NCI-H226 (cell line): ENCODE measurements at places on chromosomes 7 and 10.

DNA sequence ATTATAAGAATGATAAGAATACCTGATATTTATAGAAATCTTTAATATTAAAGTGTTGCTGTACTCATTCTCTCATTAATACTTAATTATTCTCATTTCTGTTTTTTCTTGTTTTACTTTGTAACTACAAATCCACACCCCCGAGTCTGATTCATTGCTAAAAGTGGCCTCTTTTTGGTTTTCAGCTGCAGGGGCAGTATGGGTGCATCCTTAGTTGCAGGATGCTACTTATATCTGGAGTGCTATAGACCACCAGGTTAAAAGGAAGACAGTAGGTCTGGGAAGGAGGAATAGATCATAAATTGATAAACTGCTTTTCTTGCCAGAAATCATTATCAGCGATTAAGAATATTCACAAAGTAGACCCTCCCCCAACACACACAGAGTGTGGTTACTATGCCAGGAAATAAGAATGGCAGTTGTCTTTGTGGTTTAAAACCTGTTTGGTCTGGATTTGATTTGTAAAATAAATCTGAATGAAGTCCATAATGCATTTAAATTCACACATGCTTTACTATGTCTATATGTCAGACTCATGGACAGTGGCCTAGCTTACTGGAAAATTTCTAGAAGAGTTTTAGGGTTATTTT is 96.5 kb downstream of the NRF1 start:
- DNase-seq, result no peak

DNA sequence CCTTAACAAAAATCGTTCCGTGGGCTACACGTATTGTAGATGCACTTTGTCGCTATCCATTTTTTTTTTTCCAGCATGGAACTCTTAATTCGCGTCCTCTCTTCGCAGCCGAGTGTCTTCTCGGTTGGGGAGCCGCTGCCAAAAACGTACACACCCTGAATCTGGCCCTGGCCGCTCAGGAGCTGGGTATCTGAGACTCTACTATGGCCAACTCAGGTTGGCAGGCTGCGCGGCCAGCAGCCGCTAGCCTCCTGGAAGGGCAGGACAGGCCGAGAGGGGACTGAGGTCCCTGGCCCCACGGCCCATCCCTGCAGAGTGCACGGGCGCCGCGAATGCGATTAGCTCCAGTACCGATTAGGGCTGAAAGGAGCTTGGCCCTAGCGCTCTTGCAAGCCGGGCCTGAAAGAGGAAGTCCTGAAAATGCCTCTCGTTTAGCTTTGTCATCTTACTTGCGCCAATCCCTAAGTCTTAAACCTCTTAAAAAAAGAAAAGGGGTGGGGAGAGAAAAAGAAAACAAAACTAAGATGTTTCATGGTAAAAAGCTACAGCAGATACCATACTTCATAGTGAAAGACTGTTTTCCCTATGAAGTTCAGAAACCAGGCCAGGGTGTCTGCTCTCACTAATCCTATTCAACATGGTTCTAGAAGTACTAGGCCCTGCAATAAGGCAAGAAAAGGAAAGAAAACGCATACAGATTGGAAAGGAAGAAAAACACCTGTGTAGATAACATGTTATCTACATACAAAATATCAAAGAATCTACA is 113.2 kb upstream of the RHEB start:
- DNase-seq, result no peak

DNA sequence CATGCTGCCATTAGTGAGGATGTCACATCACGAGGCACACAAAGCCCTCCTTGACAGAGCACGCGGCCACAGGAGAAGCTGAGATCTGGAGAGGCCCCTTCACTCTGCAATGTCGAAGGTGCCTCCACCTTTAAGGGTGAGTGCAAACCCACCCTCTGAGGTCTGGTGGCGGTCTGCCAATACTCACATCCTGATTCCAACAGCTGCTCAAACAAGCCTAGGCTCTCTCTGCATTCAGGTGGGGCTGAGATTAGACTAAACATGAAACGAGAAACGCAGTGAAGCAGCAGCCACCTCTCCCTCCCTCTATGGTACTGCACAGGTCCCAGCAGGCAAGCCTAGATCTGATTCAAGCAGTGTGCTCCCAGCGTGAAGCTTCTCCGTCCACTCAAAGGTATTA is 151.8 kb downstream of the TCERG1L start:
- no peak for DNase-seq

GRCh38 chr10:121680879-121681655 is 82.8 kb upstream of the FGFR2 start:
- no peak for DNase-seq

GRCh38 chr10:81215498-81215897 is 659.5 kb upstream of the NRG3 start:
- no peak for DNase-seq

DNA sequence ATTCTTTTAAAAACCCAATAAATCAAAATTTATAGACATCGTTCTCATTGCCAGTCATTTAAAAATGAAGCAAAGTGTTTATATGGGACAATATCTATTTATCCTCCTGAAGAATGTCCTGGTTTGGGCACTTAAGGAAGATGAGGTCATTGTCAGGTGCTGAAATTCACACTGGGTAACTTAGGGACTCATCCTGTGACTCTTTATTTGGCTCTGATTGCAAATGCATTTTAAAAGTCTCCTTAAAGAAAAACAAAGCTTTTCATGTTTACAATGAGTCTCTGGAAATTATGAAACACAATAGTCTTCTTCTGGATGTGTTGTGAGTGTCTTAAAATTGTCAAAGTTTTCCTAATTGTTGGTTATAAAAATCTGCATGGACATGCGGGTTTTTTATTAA is 69.5 kb upstream of the GPR158 start:
- no peak for DNase-seq

GRCh38 chr10:31467791-31468535 is 148.9 kb downstream of the ZEB1 start:
- DNase-seq, result peak; percentile 40

DNA sequence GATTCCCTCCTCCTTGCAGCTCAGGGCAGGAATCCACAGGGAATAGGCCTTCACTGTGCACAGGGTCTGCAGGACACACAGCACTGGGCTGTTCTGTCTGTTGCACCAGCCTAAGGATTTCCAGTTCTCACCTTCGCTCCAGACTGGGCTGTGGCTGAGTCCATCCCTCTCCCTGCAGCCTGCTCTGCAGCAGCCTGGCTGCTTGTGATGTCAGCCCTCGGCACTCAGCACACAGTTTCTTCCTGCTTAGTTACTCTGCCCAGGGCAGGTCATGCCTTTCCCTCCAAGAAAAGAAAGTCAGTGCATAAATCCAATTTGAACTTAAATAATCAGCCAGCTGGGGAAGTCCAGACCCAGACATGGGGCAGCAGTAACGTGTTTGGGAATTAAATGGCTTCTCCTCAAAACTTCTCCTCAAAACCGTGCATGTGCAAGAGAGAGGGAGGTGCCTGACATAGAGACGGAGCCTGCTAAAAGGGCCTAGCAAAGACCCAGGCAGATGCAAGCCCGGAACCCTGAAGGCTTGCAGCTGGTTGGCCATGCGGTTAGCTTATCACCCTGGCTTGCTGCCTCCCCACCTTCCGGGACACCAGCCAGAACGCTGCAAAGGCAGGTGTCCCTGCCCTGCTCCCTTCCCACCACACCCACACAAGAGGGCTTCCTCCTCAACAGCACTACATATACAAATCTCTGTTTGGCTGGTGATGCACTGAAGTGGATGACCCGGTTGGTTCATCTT is 10.9 kb upstream of the GDF2 start:
- DNase-seq, result peak; percentile 44

DNA sequence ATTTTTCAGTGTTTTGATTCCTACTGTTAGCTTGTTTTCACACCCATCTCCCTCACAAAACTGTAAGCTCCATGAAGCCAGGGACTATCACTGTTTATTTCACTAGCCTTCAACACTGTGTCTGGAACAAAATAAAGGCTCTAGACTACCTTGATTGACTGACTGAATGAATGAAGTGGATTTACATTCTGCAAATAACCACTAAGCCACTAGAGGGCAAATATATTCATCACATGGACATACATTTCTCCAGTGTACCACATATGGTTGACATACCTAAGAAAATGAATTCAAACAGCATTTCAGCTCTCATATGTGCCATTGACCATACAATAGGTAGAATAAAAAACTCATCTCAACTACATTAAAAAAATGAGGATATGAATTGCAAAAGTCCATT is 185.9 kb downstream of the RAB11FIP2 start:
- DNase-seq, result no peak

- no peak for DNase-seq
Observed at GRCh38 chr10:110698782-110699201, 54.7 kb downstream of the RBM20 start.

- DNase-seq, result peak; percentile 28
Observed at GRCh38 chr7:27947586-27948278, 207.8 kb downstream of the TAX1BP1 start.

- no peak for DNase-seq
Observed at GRCh38 chr7:157522189-157522588, 185.4 kb downstream of the DNAJB6 start.

- DNase-seq, result no peak
Observed at GRCh38 chr7:91089382-91089963, 174.8 kb upstream of the FZD1 start.

DNA sequence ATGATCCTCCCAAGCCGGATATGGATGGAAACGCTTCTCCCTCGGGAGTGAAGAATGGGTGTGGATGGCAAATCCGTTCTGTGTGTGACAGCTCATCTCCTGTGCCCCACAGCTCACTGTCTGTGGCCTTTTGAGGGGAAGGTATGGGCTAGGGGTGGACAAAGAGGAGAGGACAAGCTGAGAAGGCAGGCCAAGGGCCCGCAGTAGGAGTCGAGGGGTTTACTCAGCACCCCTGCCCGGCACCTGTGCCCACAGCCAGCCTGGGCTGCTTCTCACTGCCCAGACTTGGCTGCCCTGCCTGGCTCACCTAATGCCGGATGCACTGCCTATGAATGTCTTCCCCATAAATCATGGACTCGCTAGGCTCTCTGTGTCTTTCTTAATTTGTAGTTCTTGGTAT is 503.8 kb downstream of the TCERG1L start:
- DNase-seq, result no peak

DNA sequence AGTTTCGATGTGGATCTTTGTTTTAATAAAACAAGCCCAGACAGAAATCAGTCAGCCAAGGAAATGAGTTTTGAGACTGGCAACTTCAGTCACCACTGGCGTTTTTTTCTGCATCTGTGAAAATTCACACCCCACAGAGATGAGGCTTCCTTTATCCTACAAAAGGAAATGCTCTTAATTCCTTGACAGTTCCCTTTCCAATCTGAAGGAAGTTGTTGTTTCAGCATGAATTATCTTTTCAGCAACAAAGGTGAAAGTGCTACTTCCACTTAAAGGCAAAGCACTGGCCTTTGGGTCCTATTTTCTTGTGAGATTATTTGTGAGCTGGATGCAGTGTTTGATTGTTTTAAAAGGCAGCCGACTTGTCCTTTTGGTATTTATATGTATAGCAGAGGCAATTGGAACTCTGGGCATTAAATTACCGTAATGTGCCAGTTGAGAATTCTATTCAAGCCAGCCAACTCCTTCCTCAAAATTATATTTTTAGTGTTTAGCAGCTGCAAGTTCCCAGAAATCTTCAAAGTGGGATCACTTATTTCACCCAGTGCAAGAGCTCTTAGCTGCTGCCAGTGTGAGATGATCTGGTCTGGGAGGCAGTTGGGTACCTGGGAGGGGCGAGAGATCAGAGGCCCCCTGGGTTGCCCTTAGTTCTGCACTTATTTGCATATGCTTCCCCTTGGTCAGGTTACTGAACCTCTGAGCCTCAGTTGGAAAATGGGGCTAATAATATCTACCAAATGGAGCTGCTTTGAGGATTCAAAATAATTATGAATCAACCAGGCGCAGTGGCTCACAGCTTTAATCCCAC is 427.1 kb downstream of the GALNT17 start:
- DNase-seq, result no peak

GRCh38 chr10:97063271-97063982 is 122.3 kb downstream of the SLIT1 start:
- no peak for DNase-seq

DNA sequence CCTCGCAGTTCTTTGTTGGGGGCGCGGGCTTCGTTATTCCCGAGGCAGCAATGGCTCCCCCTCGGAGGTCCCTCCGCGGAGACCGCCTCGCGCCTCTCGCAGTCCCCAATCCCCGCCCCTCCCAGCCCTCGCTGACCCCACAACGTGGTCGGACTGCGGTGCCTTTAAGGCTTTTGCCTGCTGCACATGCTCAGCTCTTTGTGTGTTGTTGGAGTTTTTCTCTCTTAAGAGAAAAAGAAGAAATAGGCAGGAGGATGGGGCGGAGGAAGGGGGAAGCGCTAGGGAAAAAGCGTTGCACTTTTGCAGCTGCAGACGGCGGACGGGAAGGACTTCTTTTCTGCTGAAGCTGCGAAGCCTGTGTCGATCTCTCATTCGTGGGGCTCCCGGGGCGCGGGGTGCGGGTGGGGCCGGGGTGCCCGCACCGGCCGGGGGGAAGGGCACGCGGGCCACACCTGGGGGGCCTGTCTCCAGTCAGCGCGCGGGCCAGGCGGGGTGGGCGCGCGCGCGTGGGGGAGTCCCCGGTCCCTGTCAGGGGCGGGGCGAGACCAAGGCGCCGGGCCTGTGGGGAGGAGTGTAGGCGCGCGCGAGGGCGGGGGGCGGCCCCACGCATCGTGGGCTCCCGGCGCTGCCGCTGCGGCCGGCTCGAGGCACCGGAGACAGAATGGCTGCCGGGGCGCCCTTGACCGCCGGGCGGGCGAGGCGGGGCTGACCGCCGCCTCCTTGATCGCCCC is 445 bp upstream of the ATRNL1 start:
- DNase-seq, result no peak

- DNase-seq, result no peak
Observed at GRCh38 chr10:14372606-14373005, 41.9 kb upstream of the FRMD4A start.

DNA sequence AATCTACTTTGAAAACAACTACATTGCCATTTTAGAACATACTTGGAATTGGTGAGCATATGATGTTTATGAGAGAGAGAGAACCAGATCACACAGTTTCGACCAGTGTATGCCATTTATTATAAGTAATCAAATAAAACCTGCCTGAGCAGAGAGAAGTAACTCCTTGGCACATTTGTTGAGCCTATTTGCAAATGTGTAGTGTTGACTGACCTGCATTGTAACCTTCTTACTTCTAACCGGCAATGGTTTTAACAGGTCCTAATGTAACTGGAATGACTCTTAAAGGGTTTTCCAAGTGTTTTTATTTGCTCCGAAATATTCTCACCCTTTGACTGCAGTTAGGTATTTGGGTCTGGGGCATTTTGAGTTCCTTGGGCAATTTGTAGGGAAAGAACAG is 167.6 kb downstream of the POU6F2 start:
- no peak for DNase-seq

GRCh38 chr10:42990721-42991441 is 86.0 kb upstream of the RET start:
- DNase-seq, result no peak

DNA sequence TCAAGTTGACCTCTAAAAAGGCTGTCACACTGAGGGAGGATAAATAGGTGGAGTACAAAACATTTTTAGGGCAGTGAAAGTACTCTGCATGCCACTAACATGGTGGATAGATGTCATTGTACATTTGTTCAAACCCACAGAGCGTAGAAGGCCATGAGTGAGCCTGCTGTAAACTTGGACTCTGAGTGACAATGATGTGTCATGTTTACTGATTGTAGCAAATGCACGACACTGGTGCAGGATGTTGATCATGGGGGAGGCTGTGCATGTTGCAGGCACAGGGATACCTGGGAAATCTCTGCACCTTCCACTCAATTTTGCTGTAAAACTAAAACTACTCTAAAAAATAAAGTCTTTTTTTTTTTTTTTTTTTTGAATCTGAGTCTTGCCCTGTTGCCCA is 52.5 kb upstream of the GRID1 start:
- no peak for DNase-seq
